Hippocampal formation (tissue), 2 donors: ENCODE measurements at places on chromosomes 4 and X.

DNA sequence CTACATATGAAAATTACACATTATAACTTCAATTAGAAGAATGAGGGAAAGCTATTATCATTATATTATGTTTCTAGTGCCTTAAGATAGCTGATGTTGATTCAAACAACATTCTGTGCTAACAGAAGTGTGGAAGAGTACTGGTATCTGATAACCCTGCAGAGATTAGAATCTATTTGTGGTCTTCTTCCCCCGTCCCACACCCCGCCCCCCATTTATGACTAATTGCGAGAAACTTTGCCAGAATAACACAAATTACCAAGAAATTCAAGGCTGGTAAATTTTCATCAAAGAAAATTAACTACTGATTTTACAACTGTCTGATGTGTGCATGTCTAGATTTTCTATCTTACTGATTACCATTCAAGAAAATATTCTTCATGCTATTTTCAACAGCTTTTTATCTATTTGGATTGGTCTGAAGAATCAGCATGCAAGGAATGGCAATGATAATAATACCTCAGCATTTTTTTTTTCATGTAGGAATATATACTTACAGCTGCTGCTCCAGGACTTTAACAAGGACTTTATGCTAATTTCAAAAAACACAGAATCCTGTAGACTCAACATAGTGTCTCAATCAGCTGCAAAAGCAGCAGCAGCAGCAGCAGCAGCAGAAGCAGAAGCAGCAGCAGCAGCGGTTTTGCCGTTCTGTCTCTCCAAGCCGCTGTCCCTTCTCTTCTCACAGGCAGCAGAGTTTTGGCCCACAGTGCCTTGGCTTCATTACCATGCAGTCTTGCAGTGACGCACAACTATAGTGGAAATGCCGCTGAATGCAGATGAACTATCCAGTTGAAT lies 126.7 kb downstream of the FRYL start:
- peak; percentile 89 for DNase-seq

GRCh38 chr4:106365613-106366012 lies 3.0 kb downstream of the GIMD1 start:
- no peak for DNase-seq

- no peak for DNase-seq
Observed at GRCh38 chr4:34250562-34250961, 1993.8 kb downstream of the ARAP2 start.

- no peak for DNase-seq
Observed at GRCh38 chr4:95318483-95318882, 230.3 kb downstream of the UNC5C start.

- no peak for DNase-seq
Observed at GRCh38 chrX:3307881-3308280, 38.6 kb downstream of the MXRA5 start.

- no peak for DNase-seq
Observed at GRCh38 chr4:139458543-139458942, 4.6 kb downstream of the RAB33B start.
